ENCODE measurements at places on chromosomes 11 and 22.

DNA sequence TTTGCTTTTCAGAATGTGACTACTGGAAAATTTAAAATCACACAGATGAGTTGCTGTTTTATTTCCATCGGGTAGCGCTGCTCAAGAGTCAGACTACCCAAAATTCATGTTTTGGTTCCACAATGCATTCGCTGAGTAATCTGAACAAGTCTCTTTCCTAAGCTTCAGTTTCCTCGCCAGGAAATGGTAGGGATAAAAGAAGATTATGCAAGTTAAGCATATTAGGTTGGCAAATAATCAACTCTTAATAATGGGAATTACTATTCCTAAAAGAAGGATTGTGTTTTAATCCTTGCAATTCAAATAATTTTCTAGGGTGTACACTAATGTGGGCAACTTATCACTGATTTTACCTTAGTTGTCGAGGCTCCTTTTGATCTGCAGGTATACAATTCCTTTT is 326.5 kb downstream of the LARGE1 start:
- DNase-seq = no peak

DNA sequence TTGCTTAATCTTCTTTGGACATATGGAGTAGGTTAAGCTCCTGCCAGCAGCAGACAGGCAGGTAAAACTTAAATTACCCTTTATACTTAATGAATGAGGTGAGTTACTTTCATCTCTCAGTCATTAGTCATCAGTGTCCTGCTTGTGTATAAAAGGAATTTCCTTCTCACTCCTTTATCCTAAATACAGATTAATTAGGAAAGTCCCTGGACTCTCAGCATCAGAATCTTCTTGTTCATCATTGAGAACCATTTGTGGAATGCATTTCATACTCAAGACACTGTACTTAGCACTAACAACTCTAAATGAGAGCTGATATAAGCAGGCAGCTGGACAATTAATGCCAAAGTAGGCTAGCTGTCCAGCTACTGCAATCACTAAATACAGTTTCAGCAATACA is 630.4 kb downstream of the METTL15 start:
- DNase-seq = no peak

DNA sequence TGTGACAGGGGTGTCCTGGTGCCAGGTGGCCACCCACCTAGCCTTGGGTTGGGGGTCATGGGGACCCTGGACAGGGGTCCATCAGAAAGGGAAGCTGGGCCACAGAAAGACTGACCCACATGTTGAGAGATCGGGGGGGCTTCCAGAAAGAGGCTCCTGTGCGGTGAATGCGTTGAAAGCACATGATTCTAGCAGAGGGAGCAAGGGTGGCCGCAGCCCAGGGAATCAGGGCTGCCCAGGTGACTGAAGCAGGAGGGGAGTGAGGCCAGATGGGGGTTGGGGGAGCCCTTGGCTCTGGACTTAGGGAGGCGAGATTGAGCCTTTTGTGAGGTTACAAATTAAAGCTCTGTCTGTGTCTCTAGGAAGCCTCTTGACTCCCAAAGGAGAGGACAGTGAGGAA is 80.7 kb downstream of the MORC2 start:
- DNase-seq = no peak

GRCh38 chr11:27464909-27465308 is 7.7 kb downstream of the LGR4 start:
- DNase-seq = no peak

- DNase-seq = no peak
Measured at GRCh38 chr11:697811-698311, 2.2 kb downstream of the TMEM80 start.

- DNase-seq = no peak
Measured at GRCh38 chr11:80519596-80520506, 1079.0 kb upstream of the TENM4 start.

Data from stimulated activated CD8-positive, alpha-beta memory T cell treated with anti-CD3 and anti-CD28 coated beads, Interleukin-15, amount 100 ng/mL, for 4 hours (primary cell).